ENCODE measurements at places on chromosomes 1 and 21.

GRCh38 chr1:157154940-157155514 lies 16.8 kb upstream of the ETV3 start:
- peak; percentile 46 for DNase-seq

DNA sequence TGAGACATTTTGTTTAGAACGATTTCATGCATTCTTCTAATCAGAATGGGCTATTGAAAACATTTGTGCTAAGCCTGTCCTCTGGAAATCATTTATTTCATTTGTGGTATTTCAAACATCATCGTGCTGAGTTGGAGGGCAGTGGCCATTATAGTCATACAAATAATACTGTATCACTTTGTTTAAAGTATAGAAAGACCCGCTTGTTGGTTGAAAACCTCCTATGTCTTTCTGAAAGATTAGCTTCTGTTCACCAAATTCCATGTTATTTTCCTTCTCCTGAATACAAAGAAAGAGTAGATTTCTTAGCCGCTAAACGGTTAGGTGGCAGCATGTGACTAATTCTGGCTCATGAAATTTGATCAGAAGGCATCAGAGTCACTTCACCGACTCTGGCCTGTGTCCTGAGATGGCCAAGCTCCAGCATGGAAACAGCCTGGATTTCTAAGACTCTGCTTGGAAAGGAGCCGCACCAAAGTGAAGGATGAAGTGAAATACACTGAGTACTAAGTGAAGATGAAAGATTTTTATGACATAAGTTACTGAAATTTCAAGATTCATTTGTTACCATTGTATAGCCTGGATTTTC lies 355.1 kb downstream of the USP25 start:
- no peak for DNase-seq

GRCh38 chr1:206102292-206102936 lies 14.8 kb downstream of the AVPR1B start:
- no peak for DNase-seq

DNA sequence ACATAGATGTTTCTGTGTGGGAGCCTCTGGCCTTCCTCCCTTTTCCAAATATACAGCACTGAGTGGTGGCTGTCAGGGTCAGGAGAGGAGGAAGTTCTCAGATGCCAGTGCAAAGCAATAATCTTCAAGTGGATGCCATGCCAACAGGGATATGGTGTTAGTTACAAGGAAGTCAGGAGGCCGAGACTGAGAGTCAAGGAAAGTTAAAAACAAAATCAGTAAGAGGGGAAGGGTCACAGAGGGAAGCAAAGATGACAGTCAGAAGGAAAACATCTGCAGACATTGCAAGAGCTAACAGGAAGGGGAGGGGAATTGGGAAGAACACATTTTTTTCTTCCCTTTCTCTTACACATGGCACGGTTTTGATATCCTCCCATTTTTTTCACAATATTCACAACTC lies 691.4 kb downstream of the ADGRL2 start:
- no peak for DNase-seq

- DNase-seq, result no peak
Measured at GRCh38 chr1:18385239-18385790, 95.4 kb upstream of the KLHDC7A start.

- DNase-seq, result no peak
Measured at GRCh38 chr1:42381280-42381673, 685 bp downstream of the RIMKLA start.

DNA sequence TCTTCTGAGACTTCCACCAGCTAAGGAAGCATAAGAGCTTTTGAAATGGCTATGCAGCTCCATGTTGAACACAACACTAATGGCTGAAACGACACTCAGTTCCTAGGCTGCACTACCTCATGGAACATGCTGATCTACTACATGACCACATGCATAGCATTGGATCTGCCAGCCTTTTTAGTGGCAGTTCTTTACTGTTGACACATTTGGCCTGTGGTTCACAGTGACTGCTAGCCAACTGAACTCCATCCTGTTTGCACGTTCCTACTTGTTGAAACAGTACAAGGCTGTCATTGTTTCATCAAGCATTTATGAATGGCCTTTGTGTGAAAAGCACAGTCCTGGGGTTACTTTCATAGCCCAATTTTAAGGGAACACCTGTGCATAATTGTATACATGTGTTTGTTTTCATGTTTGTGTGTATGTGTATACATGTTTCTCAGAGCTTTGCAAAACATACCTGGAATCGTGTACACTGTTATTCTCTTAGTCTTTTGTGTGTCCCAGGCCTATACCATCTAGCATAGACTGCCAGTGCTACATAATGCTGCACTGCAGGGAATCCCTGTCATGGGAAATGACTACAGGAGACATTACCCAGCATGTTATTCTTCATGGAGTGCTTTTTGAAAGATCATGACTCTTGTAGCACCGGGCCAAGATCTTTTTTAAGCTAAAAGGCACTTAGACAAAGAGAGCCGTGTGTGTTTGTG lies 179.6 kb upstream of the ESRRG start:
- DNase-seq, result no peak

- no peak for DNase-seq
Measured at GRCh38 chr21:34042735-34043134, 30.6 kb upstream of the MRPS6 start.

- no peak for DNase-seq
Measured at GRCh38 chr1:46130606-46131005, 1.8 kb downstream of the PIK3R3 start.

DNA sequence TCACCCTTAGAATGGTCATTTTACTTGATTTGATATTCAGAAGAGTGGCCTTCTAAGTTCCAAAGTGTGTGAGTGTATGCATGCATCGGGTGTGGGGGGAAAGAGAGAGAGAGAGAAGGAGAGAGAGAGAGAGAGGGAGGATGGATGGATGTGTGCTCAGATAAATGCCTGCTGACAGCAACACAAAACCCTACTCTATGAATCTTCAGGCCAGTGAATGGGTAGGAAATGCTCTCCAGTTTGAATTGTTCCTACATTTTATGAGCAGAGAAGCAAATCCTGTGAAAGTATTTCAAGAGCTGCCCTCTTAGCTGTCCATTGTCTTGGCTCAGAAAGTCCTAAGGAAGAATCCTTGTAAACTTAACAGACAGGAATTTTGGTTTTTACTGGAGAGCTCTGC lies 7.4 kb downstream of the JAM2 start:
- DNase-seq, result no peak

DNA sequence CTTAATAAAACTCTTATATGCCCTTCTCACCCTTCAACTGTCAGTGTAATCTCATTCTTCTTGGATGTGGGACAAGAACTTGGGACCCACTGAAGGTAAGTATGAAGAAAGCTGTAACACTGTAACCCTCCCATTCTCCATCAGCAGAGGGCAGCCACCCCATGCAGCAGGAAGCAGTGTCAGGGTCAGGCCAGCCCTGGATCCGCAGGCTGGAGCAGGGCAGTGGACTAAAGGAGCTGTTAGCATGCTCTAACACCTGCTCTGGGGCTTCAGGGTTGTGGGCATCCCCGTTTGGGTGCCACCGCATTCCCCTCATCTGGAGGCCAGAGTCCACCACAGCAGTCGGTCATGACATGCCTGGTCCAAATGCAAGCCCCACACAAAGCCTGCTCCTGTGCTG lies 156.5 kb downstream of the HIVEP3 start:
- no peak for DNase-seq

DNA sequence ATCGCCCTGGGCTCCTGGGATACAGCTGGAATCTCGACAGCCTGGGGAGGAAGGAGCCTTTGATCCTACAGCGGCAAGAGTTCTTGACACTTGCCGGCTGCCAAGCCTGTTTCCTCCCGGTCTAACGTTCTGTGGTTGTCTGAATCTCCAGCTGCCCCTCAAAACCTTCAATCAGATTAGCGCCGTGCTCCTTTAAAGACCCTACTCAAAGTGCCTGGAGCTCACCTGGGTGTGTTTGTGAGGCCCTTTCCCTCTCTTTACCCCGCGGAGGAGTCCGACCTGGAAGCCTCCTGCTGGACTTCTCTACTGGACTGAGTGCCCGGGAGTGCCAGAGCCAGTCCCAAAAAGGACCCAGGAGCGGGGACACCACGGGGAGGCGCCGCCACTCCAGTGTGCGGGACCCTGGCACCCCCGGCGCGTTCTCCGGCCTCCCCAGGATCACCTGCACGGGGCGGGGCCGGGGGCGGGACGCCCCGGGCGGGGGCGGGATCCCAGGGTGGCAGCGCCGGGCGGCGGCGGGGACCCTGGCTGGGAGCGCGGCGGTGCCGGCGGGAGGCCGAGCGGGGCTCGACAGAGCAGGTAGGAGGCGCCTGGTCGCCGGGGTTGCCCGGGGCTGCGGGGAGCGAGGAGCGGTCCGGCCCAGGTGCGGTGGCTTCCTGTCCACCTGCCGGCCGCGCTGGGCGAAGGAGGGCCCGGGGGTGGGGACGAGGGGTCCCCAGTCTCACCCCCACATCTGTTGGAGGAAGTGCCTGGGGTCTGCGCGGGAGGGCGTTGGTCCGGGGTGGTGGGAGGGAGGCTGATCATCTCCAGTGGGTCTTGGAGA lies at the start of gene NCMAP:
Gene NCMAP, plus strand, starts transcription at position 497 of the 823 bp plus-strand sequence. CDS start 39,344 bp downstream, outside the sequence.
- no peak for DNase-seq

DNA sequence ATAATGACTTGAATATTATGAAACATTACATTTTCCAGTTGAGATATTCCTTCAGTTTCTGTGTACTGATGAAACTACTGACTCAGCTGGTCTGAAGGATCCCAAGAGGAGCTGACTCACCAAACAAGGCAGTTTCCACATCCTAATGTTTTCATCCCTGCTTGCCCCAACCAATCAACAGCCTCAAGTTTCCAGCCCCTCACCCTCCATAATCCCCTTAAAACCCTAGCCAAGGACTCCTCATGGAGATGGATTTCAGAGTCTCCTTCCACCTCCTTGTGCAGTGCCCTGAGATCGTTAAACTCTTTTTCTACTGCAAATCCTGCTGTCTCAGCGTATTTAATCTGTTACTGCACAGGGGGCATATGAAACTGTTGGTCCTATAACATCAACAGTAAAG lies 83.1 kb upstream of the HAO2 start:
- DNase-seq, result peak; percentile 12

DNA sequence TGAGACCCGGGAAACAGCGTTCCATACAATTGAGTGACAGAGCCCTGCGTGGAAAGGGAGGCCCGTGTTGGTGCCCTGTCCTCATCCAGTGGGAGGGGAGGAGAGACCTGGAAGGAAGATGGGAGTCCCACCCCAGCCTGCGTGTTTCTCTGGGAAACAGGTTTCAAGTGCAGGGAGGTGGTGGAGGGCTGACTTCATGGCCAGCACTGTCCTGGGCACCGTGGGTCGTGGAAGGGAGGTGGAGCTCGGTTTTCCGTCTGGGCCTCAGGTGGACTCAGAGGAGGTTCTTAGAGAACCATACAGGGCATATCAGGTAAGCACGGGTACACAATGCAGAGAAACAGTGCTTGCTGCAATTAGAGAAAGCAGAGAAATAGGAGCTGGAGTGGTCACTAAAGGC lies 222.6 kb downstream of the CAMTA1 start:
- no peak for DNase-seq

DNA sequence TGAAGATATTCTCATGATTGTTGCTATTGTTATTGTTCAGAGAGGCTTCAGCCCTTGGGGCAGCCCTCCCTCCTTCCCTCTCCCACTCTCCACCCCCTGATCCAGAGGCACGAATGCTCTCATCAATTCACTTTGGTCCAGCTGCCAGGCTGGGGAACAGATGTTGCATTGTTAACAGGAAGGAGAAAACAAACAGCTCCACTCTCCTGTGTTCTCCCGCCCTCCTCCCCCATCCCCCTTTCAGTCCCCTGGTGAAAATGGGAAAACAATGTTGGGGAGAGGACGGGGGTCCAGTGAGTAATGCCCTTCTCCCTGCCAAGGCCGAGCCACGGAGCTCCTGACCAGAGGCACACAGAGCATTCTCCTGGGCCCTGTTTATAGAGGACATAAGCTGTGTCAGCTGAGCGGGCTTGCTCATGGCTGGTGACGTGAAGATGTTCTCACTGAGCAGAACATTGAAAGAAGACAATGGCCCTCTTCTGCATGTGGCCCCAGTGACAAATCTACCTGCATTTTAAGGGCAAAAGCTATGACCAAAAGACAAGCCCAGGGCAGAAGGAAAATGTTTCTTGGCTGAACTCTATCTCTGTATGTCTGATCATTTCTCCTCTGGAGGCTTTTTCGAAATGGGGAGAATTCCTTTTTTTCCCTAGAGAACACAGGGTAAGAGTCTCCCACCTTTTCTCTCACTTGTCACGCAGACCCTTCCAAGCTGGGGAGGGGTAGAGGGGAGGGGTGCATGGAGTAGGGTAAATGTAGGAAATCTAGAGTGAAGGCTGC lies 111.7 kb downstream of the GLUL start:
- no peak for DNase-seq
